ENCODE measurements at places on chromosomes 5 and 9.
A peak's percentile ranks its signal among the peaks of the same experiment; 100 is the strongest.

DNA sequence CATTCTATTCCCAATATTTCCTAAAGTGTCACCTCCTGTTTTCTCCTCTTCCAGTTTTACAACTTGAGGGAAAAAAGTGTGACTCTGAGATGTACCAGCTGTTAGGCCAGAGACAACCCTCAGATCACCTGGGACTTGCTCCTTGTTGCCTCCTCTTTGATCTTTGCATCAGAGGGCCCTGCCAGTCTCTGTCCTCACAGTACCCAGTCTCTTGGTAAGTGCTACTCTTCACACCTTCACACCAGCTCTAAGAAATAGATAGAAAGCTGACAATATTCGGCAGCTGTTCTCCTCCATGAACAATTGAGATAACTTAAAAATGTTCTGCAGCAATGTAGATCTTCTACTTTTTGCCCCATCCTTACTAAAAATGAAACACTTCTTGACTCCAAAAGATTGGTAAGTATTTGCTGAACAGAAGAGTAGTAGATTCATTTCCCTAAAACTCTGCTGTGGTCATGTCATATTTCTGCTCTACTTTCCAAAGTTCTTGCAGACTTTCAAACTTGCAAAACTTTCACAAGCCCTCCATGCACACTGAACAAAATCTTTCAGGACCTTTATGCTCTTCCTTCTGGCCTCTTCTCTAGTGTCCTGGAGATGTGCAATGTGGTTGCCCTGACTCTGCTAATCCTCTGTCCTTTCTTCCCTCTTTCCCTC is 188.6 kb downstream of the SNX18 start:
- H3K4me1 ChIP-seq: peaks cover 18% of the 10 kb centered on the region
- no peak for DNase-seq
- H3K27me3 ChIP-seq: no peaks in the 10 kb centered on the region
- H3K36me3 ChIP-seq: no peaks in the 10 kb centered on the region
- H3K27ac ChIP-seq: no peak overlapping the region

DNA sequence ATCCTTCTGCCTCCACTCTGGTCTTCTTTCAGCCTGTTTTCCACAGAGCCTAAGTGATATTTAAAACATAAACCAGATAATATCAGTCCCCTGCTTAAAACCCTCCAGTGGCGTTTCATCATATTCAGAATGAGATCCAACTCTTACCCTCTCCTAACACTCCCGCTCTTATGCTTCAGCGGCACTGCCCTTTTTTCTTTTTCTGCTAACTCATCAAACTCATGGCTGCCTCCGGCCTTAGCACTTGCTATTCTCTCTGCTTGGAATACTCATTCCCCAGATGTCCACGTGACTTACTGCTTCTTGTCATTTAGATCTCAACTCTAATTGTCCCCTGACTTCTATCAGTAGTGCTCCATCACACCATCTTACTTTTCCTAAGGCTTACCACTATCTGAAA is 73.6 kb downstream of the PIP5K1B start:
- H3K27ac ChIP-seq: no peak overlapping the region
- DNase-seq: no peak
- peaks cover 26% of the 10 kb centered on the region for H3K4me1 ChIP-seq
- H3K36me3 ChIP-seq: no peaks in the 10 kb centered on the region
- peaks cover 15% of the 10 kb centered on the region for H3K27me3 ChIP-seq
- H3K4me3 ChIP-seq: no peak overlapping the region

DNA sequence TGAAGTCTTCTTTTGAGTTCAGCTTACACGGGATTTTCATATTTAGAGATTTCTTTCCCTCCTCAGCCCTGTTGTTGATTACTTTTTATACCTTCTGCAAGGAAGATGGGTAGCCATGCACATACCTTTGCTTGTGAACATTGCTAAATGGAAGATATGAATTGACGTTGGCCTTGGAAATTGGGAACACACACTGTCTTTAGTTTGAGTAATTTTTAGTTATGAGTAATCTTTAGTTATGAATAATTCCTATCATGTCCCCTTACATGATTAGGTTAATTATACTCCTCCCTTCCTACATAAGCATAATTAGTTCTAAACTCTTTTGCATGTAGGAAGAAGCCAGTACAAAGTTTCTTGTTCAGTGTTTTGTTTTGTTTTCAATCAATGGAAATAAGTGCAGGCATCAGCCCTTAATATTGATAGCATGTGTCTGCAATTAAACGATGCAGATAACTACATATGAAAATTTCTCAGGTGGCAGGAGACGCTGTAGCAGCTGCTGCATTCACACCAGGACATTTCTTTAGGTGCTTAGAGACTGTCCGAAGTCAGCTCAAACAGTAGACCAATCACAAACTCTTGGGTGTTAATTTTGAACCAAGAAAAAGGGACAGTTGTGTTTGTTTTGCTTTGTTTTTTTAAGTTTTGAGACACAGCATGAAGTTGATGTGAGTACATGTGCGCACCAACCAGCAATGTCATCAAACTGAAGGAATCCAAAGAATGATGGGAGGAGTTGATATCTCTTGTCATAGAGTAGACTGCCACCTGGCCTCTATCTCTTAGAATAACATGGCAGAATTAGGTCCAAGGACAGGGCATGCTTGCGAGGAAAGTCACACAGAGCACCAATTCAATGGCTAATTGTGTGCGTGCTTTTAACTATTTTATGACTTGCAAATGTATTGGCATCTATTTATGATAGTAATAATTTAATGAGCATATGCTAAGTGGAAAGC is 51.4 kb downstream of the SMARCA2 start:
- H3K4me1 ChIP-seq: no peaks in the 10 kb centered on the region
- H3K36me3 ChIP-seq: peaks cover 4% of the 10 kb centered on the region
- H3K27ac ChIP-seq: no peak overlapping the region
- H3K27me3 ChIP-seq: no peaks in the 10 kb centered on the region
- DNase-seq: peak; percentile 4

GRCh38 chr5:95284572-95285408 is at the start of gene MCTP1:
MCTP1 (minus strand) TSS chr5:95285094.
- H3K36me3 ChIP-seq: no peaks in the 10 kb centered on the region
- H3K4me1 ChIP-seq: peaks cover 14% of the 10 kb centered on the region
- H3K27me3 ChIP-seq: peaks cover 73% of the 10 kb centered on the region
- DNase-seq: peak; percentile 21

DNA sequence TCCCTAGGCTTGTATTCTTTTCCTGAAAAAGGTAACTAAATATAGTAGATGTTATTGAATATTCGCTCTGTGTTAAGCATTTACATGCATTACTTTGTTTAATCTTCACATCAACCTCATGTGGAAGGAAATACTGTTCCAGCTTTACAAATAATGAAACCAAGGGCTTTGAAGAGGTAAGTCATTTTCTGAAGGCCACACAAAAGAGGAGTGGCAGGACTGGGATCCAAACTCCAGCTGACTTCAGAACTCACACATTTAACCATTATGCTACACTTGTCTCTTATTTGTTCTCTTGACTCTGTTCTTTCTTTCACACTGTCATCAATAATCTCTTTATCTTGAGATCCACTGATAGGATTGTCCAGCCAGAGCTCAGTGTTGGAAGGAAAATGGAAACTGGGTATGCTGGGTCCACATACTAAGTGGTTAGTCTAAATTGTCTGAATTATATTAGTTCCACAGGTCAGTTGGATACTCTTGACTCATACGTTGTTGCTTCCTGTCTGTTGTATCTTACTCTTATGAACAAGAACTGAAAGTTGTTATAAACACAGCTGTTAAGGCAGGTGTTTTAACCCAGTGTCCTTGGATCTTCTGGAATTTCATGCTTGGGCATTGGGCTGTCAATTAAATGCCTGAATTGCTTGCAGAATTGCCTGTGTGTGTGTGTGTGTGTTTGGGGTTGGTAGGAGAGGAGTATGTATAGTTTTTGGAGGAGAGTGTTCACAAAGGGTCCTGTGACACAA is 65.6 kb downstream of the TLE4 start:
- peaks cover 7% of the 10 kb centered on the region for H3K4me1 ChIP-seq
- peak; percentile 56 for DNase-seq
- no peak overlapping the region for H3K4me3 ChIP-seq
